ENCODE measurements at places on chromosomes 6 and 20.

GRCh38 chr20:59733351-59733750, 129.0 kb downstream of the PHACTR3 start:
- DNase-seq = no peak

- DNase-seq = no peak
Observed at GRCh38 chr6:143953922-143954321, 54.1 kb downstream of the PLAGL1 start.

DNA sequence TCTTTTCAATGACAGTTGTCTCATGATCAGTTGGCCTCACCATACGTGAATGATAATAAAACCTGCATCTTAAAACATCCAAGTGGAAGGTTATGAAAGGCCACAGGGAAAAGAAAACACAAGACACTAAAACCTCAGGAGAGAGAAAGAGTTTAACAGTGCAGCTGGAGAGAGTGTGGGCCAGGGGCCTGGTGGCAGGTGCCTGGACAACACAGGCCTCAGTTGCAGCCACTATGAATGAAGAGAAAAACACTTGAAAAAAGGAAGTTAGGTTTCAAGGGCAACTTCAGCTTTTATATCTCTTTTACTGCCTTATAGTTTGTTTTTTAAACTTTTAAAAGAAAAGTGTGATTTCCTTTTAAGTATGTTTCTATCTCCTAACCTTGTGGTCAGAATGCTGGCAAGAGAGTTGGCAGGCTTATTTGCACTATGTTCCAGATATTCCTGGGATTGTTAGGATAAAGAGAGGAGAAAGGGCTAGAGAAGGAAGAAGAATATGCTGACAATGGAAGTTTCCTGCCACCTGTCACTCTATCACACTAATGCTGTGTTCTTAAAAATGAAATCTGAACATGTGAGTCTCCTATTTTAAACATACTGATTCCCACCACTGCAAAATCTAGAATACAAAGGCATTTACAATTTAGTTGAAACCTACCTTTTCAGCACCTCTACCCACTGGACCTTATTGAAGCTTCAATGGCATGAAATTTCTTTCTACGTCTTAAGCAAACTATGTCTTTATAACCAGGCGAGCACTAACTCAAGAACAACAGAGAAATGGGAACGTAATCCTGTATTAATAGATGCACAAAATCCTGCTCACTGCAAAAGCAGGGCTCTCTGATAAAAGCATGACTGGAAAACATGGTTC, 222.4 kb downstream of the CD83 start:
- no peak for DNase-seq

DNA sequence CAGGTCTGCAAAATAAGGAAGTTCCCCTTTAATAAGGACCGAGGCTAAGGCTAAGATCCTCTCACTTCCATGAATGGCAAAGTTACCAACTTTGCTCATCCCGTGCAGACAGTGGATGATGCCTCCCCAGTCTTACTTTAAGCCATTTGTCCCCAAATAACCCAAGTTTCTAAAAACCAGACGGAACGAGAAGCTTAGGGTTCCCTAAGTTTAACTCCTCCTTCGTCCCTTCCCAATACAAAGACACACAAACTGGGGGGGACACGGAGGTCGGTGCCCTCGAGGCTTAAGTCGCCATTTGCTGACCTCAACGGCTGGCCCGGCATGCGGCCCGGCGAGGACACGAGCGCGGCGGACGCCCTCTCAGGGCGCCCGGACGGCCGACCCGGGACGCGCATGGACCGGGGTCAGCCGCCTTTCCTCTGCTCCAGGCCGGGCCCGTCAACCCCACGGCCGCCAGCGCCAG, 527 bp downstream of the FBXO30 start:
- DNase-seq = no peak

DNA sequence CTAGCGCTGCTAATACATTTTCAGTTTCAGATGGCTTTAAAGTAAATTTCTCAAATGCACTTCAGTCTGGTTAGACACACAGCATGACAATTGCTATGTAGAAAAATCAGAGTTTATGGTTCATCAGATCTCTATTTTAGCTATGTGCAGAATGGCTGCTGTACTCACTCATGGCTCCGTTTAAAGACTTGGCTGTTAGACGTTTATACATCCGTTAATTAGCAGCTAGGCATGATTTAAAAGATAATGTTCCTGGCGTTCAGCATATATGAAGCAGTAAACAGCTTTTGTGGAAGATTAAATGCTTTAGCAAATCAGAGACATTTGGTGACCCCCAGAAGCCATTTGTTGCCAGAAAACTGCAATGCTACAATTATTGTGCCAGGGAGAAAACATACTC, 350.0 kb upstream of the MANEA start:
- no peak for DNase-seq

DNA sequence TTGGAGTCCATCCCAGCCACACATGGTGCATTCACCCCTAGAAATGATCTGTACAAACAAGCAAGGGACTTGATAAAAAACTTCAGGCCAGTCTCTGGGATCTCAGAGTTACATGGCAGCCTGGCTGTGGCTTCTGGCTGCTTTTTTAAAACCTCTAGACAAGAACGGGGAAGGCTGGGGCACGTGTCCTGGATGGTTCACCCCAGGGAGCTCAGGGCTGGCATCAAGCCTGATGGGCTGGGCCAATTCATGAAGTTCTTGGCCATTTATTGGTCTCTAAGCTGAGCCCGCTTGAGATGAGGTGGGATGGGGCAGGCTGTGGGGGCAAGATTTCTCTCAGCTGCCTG, 10.4 kb upstream of the ZFAND3 start:
- no peak for DNase-seq

- DNase-seq = no peak
Observed at GRCh38 chr6:31114541-31114878, at the start of gene PSORS1C1. Gene PSORS1C1 (plus strand): TSS chr6:31114800. CDS start chr6:31129633, 14,833 bp downstream.

All from stimulated activated CD4-positive, alpha-beta T cell treated with anti-CD3 and anti-CD28 coated beads, Interleukin-15, amount 100 ng/mL, for 1 hour (primary cell).